ENCODE measurements at places on chromosomes 16 and 17.

GRCh38 chr16:30474074-30474452, 1.5 kb downstream of the ITGAL start:
- DNase-seq, result no peak

- DNase-seq, result no peak
Measured at GRCh38 chr17:20315821-20316220, 151.5 kb downstream of the LGALS9B start.

- DNase-seq, result no peak
Measured at GRCh38 chr17:68455901-68456338, 1.4 kb downstream of the WIPI1 start.

GRCh38 chr16:11079652-11080187, 135.4 kb downstream of the CLEC16A start:
- DNase-seq, result no peak

DNA sequence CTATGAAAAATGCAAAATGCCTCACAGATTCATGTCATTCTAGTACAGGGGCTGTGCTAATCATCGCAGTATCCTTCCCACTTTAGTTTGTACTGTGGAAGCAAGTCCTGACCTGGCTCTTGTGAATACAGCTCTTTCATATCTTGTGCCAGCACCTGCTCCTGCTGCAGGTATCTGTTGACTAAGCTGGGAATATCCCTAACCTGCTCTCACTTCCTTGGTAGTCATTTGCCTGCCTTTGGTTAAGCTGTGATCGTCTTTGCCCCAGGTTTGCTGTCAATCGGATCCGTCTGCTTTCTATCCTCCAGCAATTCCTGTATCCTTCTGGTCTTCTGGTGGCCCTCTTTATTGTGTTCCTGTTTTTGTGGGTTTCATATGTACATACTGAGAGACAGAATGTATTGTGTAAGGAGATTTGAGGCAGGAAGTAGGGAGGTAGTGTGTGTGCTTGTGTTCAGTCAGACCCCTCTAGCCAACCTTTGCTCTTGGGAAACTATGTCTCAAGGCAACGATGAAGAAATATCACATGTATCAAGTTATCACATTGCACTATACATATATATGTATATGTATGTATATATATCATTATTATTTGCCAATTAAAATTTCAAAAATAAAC, 7.7 kb upstream of the GINS3 start:
- no peak for DNase-seq

DNA sequence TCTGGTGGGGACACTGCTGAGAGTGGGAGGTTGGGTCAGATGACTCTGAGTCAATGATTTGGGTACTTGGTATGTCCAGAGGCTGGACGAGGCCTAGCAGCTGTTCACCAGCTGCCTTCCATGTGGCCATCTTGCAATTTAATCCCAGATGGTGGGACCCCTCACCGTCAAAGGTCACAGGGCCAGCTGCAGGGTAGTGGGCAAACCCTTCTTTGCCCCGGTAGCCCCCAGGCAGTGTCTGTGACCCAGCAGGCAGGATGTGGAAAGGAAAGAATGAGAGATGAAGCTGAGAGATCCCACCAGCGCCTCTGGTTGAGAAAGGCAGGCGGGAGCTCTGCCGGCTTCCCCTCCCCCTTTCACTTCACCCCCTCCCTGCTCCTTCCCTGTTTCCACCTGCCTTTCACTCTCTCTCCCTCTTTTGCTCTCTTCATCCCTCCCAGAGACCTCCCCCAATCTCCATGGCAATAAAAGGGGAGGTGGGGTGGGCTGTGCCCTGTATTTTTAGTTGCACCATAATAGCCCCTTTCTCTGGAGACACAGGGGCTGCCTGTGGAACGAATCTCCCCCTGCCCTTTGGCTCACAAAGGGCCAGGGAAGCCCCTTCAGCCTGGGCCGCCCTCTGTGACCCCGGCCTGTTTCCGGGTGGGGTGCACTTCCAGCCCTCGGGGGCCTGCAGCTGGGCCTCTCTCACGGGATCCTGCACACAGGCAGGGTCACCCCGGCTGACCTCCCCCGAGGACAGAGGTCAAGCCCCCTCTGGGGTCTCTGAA, 20.2 kb downstream of the CDK5RAP3 start:
- DNase-seq, result no peak

- DNase-seq, result no peak
Measured at GRCh38 chr17:43363181-43363925, 35.4 kb upstream of the ARL4D start.

DNA sequence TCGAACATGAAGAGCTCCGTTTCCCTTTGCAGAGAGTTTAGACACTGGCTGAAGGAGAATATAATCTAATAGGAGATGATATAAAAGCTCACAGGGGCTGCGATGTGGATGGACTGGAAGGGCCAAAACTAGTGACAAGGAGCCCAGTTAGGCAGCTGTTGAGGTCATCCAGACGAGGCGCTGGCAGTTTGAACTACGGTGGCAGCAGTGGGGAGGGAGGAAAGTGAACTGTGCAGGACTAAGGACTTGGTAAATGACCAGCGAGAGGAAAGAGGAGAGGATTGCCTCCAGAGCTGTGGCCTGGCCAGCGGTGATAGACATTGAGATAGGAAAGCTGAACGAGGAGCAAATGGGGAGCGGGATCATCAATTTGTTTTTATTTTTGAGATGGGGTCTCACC, 14.6 kb upstream of the YWHAE start:
- no peak for DNase-seq

- DNase-seq, result no peak
Measured at GRCh38 chr17:70190959-70191805, 21.9 kb downstream of the KCNJ2 start.

GRCh38 chr16:54142787-54143186, 143.8 kb downstream of the IRX3 start:
- DNase-seq, result no peak

GRCh38 chr16:70793851-70794502, 7.0 kb downstream of the VAC14 start:
- DNase-seq, result no peak

- DNase-seq, result no peak
Measured at GRCh38 chr16:88931936-88932335, 45.1 kb downstream of the CBFA2T3 start.

DNA sequence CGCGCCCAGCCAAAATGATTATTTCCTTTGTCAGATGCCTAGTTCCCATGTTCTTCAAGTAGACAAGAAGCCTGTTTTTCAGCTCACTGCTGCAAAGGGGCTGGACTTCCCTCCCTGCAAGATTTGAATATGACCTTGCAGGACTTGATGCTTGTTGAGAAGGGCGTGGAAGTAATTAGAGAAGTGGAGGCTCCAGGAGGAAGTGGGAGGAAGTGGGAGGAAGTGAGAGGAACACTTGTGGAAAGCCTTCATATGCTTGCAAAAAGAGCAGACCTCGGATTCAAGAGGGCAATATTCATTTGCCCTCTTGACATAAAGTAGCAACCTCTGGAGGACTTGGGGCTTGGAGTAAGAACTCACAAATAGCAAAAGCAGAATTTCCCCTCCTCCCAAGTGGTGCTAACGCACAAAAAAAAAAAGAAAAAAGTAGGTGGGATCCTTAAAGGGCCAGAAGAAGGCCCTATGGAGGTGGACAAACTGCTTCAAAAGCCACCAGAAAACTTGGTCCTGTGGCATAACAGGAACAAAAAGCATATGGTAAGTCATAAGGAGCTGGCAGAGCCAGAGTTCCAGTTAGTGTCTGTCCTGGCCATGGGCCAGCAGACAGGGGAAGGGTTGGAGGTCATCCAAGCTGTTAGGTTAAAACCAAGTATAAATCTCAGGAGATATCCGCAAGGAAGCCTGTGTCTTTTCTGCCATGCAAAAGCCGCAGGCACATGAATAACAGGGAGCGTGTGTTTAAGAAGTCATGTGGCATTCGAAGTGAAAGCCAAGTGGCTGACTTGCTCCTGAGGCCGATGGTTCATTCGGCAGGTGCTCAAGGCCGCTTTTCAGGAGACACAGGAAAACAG, 20.6 kb upstream of the PRKAR1A start:
- DNase-seq, result no peak

DNA sequence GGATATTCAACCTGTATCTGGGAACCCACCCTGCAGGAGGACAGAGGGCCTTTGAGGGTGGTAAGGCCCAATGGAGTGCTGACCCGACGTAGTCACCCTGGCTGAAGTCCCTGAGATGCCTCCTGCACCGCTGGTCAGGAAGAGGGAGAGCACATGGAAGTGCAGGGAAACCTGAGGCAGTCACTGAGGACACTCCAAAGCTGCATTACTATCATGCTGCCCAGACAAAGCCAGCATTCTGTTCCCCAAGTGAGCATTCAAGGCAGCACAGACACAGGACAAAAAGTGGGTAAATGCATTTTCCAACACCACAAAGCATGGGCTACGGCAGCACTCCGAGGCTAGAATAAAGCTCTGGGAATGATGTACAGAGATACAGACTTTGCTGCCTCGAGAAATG, 46.8 kb upstream of the BCAR1 start:
- no peak for DNase-seq

DNA sequence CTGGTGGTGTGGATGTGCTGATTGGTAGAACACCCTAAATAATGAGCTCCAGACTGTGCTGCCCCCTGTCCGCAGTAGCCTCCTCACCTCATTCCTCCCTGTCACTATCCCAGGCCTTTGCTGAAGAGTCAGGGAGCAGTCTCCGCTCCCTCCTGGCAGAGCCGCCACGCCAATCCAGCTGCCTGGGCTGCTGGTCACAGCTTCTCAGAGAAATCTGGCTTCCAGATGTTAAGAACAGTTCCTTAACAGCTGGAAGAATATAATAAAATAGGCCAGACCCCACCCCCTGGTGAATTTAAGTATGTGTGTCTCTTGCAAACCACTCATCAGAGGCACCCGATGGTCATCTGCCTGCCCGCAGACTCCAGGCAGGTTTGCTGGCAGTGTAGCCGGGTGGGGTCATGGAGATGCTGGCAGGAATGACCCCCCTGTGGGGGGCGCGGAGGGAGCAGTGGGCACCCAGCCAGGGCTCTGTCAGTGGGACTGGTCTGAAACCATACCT, 161.0 kb downstream of the CCDC182 start:
- DNase-seq, result no peak

GRCh38 chr16:27238016-27238587, 30.5 kb downstream of the NSMCE1 start:
- DNase-seq, result no peak

DNA sequence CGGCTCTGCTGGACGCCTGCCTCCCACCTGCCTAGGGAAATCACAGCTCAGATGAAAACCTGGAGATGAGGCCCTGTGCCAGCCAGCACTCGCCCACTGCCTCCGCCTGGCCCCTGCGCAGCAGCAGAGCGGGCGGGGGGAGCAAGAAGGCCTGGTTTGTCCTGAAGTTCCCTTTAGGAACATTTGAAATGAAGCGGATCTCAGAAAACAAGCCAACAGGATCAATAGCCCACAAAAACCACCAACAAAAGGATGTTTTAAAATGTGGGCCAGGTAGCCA, 48.0 kb downstream of the RBFOX3 start:
- DNase-seq, result no peak

DNA sequence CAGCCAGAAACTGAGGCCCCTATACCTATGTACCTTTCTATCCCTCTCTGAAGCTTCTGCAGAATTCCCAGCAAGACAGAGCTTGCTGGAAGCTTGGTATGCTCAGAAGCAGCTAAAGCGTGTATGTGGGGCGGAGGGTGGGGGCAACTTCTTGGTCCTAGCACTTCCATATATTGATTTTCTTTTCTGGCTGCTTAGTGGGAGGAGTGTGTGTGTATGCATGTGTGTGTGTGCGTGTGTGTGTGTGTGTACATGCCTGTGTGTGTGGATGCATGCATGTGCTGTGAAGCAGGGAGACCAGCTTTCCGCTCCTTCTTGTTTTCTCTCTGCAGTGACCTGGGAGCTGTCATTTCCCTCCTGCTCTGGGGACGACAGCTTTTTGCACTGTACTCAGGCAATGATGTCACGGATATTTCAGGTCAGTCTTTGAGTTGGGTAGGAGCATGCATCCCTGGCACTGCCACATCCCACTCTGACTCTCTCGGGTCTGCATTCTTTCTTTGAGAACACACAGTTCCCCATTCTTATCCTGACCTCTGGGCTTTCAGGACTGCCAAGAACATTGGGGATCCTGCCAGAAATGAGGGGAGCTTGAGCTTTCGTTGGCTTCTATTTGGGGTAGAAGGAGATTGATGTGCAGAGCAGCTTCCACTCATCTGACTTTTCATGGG, 10.7 kb downstream of the HPR start:
- no peak for DNase-seq

DNA sequence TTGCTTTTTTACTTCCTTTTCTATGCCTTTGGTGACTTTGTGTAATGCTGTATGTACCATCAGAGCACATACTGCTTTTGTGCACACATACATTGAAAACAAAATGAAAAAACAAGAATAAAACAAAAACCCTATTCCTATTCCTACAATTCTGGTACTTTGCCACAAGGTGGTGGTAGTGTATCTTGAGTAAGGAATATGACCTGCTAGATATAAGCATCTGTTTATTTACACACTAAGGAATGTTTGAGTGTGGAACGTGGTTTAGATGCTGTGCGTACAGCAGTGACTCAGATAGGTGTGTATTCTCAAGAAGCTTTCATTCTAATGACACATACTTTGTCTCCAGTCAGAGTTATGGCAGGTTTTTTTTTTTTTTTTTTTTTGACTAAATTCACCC, 606.2 kb downstream of the WWOX start:
- DNase-seq, result no peak

- no peak for DNase-seq
Measured at GRCh38 chr17:57016764-57017116, 38.8 kb downstream of the SCPEP1 start.

GRCh38 chr17:14323522-14323981, 22.7 kb downstream of the HS3ST3B1 start:
- no peak for DNase-seq

- DNase-seq, result no peak
Measured at GRCh38 chr16:49350265-49351095, 23.1 kb upstream of the C16orf78 start.

- no peak for DNase-seq
Measured at GRCh38 chr17:18236494-18236893, 11.1 kb downstream of the LLGL1 start.

DNA sequence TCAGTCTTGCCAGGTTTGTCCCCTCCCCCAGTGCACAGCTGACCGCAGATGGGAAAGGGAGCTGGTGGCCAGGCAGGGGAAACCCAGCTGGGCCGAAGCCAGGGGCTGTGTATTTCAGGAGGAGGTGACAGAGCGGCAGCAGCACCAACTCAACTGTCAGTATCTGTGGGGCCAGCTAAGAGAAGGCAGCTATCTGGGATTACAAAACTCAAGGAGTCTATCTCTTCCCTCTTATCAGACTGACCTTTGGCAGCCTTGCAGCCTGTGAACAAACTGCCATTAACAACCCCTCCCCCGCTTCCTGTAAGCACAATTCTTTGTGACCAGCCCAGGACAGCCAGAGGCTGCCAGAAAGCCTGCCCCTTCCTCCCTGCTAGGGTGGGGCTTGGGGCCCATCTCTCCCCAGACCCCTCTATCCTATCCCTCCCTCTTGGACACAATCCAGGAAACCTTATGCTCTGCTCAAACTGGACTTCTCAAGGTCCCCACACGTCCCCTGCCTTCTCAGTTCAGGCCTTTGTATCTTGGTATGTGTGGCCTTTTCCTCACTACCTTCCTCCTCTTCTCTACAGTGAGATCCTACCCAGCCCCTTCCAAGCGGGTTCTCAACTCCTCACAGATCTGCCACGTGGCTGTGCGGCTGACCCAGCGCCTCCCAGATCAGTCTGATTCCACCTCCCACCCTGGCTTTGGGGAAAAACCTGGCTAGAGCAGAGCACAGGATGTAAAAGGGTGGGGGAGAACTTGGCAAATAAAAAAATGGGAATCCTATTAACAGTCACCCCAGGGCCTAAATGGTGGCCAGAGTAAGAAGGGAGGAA, 10.5 kb downstream of the ST3GAL2 start:
- DNase-seq, result no peak

- DNase-seq, result no peak
Measured at GRCh38 chr17:40734018-40734417, 21.1 kb downstream of the KRT25 start.

Measured in CD8-positive, alpha-beta memory T cell (primary cell).